Femur (tissue), 1 donor: ENCODE measurements at places on chromosomes 16 and 17.

DNA sequence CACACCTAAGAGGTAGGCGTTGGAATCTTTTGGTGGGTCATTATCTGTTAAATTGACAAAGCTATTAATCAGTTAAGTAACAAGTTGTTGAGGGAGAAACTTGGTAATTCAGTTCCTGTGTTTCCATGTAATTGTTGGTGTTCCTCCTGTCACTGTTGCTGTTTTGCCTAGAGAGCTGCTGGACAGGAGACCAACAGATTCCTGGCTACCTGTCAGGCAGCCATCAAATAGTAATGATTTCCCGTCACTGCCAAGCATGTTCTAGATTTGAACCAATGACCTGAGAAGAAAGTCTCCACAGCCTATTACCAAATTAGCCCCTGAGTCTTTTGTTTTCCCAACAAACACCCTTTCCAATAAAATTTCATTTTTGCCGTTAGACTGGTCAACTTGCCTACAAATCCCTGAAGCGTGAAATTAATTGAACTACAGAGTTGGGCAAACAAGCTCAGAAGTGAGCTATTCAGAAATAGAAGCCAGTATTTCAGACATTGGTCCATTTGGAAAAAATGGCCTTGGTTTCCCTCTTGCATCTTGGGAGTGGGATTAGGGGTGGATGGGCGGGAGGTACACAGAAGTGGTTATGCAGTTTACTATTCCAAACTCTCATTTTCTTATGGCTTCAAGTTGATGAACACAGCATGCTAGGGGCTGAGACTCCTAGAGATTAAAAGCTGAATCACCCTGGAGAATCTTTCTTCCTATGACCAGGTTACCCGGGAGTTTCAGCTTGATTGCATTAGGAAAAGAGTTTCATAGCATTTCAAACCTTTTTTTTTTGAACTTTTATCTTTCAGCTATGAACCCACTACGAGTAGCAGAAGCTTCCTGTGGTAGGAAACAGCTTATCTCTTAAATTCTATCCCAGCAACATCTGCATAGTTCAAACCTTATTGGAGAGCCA lies 262.8 kb upstream of the MAF start:
- DNase-seq, result no peak

GRCh38 chr16:87561200-87562105 lies 40.9 kb upstream of the JPH3 start:
- no peak for DNase-seq

- DNase-seq, result no peak
Observed at GRCh38 chr17:33751702-33752065, 458.6 kb upstream of the ASIC2 start.

- DNase-seq, result peak; percentile 41
Observed at GRCh38 chr17:52294301-52294700, 135.8 kb upstream of the CA10 start.

GRCh38 chr17:42509841-42510240 lies 26.2 kb upstream of the NAGLU start:
- DNase-seq, result no peak

DNA sequence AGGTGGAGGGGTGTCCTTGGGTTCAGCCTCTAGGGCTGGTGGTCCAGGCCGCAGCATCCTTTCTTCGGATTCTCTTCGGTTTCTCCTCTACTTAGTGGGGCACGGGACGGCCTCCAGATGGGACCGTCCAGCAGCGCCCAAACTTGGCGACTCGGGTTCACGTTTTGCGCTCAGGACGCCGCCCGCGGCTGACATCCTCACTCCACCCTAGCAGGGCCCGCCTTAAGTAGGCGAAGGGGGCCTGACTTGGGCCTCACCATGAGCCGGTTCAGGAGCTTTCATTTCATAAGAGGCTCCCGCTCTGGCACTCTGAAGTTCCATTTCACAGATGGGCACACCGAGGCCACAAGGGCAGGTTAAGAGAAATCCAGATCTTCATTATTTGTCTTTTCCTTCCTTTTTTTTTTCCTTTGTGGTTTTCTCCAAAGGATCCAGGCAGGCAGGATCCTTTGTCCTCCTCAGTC lies 141.2 kb downstream of the SEC14L1 start:
- no peak for DNase-seq

- no peak for DNase-seq
Observed at GRCh38 chr16:52363082-52363481, 183.9 kb downstream of the TOX3 start.

DNA sequence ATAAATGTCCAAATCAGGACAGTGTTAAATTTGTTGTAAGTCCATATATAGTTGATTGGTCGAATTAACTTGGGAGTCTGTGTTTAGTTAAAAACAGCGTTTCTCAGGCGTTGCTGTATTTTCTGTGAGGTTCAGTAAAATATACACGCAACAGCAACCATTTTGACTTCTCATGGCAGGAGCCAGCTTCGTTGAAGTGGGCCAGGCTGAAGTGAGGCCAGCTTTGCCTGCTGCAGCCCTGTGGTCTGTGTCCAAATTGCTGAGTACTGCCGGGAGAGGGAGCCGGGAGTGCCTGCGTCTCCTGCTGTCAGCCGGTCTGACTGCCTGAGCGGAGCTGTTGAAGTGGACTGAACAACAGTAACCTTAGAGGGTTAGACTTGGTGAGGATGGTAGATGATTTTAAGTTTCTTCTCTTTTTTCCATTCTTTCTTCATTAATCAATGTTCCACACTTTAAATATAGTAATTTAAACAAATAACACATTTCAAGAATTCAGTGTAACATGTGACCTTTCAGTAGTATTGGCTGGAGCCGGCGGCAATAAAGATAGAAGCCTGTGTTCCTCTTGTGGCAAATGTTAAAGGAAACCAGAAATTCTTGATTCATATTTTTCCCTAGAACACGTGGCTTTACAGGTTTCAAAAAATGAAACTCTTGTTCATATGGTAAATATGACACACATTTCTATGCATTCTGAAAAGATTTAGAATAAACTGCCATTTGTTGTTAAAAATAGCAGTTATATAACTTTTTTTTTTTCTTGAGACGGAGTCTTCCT lies 37.0 kb upstream of the ZNF750 start:
- DNase-seq, result peak; percentile 87

- DNase-seq, result no peak
Observed at GRCh38 chr17:40309949-40310510, 1.1 kb downstream of the RARA start.

DNA sequence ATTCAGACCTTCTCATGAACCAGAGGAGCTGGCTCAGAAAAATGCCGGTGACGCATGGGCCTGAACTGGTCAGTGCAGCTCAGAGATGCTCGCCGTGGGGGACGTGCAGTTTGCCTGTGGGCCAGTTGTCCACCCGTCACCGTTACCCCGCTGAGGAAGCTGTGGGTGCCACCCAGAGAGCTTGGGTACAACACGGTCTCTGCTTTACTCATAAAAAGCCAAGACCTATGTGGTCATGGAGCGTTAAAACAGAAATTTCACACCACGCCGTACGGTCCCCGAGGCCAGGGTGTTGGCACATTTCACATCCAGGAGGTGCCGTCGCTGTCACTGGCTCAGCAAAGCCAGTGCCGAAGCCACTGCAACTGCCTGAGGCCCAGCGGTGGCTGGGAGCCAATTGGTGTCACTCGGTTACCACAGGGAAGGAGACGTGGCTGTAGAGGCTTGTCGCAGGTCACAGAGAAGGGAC lies 120.9 kb downstream of the METRNL start:
- DNase-seq, result peak; percentile 69

DNA sequence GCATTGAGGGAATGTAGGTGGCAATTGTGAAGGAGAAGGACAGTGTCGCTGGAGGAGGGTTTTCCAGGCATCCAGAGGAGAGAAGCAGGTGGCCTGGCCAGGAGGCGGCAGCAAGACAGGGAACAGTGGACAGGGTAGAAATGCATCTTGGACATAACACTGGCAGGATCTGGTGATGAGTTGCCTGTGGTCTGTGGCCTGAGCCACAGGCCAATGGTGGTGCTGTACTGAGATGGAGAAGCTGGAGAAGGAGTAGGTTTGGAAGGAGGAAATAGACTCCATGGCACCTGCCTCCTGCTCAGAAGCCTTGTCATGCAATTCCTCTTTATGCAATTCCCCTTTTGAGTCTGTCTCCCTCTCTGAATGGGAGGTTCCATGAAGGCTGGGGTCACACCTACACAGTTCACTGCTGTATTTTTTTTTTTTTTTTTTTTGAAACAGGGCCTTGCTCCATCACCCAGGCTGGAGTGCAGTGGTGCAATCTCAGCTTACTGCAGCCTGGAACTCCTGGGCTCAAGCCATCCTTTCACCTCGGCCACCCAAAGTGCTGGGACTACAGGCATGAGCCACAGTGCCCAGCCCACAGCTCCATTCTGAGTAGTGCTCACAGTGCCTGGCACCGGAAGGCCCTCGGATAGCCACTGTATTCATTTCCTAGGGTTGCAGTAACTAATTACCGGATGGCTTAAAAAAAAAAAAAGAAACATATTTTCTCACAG lies 13.5 kb upstream of the CACNG4 start:
- DNase-seq, result no peak

GRCh38 chr17:27754549-27754948 lies 45.8 kb downstream of the NOS2 start:
- no peak for DNase-seq

GRCh38 chr16:11625769-11626168 lies 39.0 kb upstream of the LITAF start:
- no peak for DNase-seq

DNA sequence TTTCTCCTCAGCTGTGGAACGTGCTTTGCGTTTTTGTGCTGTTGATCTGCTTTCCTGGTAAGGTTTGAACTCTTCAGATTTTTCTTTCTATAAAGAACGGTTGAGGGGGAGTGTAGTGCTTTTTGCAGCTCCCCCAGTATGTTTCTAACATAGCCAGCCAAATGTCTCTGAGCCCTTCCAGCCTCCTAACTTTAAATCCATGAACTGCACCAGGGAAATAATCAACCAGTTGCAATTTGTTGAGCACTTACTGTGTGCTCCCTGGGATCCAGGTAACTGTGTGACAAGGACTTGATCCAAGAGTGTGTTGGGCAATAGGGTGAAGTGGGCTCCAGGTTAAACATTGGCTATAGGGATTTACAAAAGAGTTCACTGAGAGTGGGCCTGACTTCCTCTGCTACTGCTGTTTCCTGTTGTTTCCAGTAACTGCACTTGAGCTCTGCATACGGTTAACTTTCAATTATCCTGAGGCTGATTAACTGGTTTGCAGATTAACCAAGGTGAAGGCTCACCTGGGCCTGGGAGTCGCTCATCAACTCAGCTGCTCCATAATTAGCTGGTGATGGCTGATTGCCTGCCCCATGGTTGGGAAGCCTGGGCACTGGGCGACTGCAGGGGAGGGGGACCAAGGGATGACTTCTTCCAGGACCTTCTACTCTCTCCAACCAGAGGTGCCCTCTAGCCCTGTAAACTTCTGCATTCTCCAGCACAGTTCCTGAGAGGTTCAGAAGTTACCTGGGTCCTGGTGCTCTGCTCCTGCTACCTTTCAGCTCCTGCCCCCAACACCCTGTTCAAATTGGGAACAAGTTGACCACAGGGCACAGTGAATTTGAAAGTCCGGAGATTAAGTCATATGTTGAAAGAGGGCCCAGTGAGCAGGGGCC lies 19.5 kb downstream of the HLF start:
- no peak for DNase-seq

DNA sequence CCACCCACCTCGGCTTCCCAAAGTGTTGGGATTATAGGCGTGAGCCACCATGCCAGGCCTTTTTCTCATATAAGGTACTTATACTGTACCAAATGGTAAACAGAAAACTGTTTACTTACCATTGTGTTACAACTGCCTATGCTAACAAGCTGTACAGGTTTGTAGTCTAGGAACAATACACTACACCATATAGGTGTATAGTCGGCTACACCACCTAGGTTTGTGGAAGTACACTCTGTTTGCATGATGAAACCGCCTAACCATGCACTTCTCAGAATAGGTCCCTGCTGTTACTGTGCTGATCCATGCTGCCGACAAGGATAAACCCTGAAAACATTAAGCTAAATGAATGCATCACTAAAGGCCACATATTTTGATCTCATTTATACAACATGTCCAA lies 18.9 kb downstream of the DNAJA2 start:
- DNase-seq, result no peak

DNA sequence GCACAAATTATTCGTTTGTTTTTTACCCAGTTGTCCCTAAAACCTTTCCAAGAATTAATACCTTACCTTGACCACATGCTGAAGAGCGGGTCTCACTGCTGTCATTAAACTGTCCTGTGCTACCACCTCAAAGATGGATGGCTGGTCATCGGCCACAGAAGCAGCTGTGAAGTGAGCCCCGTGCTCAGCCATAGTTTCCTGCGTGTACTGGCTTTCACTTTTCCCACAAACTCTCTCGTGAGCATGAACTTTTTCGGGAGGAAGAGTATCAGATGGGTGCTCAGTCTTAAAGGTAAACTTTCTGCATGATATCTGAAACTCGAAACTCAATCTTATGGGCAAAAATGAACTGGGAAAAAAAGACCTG lies 558 bp downstream of the PEX12 start:
- DNase-seq, result peak; percentile 31

- DNase-seq, result no peak
Observed at GRCh38 chr17:81397314-81398175, 2.3 kb downstream of the BAHCC1 start.

DNA sequence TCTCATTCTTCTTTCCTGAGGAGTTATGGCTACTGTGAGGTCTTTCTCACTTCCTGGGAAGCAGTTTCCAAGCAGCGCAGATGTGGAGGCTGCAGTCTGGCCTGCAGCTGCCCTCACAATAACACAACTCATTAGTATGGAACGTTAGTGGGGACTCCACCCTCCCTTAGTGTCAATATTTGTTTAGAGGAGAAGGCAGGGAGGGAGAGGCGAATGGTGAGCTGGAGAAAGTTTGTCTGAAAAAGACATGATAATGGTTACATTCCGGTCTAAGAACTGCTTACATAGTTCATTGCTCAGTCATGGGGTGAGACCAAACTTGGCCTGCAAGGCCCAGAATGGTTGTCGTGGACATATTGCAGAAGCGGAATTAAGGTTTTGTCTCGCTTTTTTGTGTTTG lies 170.2 kb downstream of the HS3ST3B1 start:
- no peak for DNase-seq

- DNase-seq, result no peak
Observed at GRCh38 chr16:68490829-68491575, 42.7 kb upstream of the SMPD3 start.

- no peak for DNase-seq
Observed at GRCh38 chr17:14330492-14330962, 29.6 kb downstream of the HS3ST3B1 start.

- DNase-seq, result no peak
Observed at GRCh38 chr17:66255112-66255511, 25.9 kb upstream of the APOH start.

DNA sequence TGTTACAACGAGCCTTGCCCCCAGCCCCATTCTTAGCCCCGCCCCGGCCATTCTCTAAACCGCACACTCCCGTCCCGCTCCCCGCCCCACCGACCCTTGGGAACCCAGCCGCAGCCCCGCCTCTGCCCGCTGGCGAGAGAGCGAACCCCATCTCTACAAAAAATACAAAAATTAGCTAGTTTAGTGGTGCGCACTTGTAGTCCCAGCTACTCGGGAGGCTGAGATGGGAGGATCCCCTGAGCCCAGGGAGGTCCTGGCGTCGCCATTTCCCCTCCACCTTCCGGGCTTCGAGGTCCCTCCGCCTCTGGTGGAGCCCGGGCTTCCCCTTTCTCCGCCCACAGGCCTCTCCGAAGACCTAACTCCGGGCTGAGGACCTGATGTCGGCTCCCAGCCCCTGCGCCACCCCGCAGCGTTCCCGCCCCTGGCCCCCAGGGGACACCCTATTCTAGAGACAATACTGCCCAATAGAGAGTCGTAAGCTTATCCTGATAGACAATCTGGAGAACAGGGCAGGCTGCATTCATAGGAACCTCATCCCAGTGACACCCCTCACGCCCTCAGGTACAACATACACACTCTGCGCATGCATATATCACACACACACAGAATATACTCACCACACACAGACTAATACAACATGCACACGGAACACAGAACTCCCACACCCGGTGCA lies 480 bp upstream of the PROCA1 start:
- peak; percentile 70 for DNase-seq

- peak; percentile 28 for DNase-seq
Observed at GRCh38 chr16:78183437-78184237, 84.2 kb downstream of the WWOX start.
